ENCODE measurements at places on chromosomes 7 and 10.

GRCh38 chr7:99242682-99243081, 30.0 kb upstream of the MYH16 start:
- no peak for DNase-seq

GRCh38 chr7:133784486-133785001, 342.6 kb upstream of the LRGUK start:
- peak; percentile 41 for DNase-seq

- DNase-seq, result no peak
These were observed 194.0 kb downstream of the PPP1R9A start for GRCh38 chr7:95101422-95101821.

DNA sequence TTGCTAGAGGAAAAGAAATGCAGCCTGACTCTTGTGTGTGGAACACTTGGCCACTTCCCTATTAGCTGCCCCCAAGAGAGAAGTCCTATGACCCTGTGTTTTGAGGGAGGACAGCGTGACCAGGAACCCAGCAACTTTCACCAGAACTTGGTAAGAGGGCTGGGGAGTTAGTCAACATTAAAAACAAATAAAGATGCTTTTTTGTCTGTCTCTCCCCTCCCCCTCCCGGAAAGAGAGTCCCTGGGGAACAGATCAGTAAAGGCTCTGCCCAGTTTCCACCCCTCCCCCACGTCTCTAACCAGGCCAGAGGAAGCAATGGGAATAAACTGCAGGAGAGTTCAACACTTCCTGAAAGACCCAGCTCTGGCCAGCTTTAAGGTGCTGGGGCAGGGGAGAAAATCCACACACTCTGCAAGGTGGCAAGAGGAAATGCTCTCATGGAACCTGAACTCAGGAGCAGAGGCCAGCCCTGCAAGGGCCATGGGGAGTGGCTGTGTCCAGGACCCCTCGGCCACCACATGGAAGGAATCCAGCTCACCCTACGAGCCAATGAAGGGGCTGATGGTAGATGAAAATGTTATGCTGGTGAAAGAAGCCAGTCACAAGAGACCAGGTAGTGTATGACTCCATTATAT, 21.5 kb downstream of the SH3PXD2A start:
- no peak for DNase-seq

DNA sequence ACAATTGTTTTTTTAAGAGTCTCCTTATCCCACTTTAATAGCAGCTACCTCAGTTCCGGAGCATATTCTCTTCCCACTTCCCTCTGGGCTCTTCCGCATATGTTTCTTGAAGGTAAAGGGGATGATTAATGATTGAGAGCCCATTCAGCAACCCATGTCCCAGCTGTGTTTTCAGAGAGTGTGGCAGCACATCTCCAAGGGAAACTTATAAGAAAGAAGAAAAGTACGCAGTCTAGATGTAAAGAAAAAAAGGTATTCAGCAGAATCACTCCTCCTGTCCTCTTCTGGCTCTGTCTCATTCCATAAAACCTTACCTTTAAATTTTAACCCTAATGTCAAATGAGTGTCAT, 9.7 kb upstream of the ANKRD7 start:
- no peak for DNase-seq

GRCh38 chr7:104983578-104984539, 30.1 kb upstream of the KMT2E start:
- peak; percentile 79 for DNase-seq

- no peak for DNase-seq
These were observed 34.8 kb downstream of the BTRC start for GRCh38 chr10:101388676-101389276.

DNA sequence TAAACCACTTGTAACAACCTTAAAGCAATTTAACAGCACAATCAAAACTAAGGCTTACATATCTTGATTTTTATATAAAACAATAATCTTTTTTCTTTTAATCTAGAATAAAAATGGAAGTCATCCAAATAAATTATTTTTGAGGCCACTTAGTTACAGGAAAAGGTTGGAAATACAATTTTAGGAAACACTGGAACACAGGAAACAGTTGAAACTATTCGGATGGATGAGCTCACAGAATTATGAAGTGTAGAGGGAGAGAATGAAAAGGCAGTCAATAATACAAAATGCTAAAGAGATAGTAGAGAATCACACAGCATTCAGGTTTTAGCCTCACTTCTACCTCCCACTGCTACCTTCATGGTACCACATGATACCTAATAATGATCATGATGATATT, 124.2 kb downstream of the SEMA3D start:
- no peak for DNase-seq

DNA sequence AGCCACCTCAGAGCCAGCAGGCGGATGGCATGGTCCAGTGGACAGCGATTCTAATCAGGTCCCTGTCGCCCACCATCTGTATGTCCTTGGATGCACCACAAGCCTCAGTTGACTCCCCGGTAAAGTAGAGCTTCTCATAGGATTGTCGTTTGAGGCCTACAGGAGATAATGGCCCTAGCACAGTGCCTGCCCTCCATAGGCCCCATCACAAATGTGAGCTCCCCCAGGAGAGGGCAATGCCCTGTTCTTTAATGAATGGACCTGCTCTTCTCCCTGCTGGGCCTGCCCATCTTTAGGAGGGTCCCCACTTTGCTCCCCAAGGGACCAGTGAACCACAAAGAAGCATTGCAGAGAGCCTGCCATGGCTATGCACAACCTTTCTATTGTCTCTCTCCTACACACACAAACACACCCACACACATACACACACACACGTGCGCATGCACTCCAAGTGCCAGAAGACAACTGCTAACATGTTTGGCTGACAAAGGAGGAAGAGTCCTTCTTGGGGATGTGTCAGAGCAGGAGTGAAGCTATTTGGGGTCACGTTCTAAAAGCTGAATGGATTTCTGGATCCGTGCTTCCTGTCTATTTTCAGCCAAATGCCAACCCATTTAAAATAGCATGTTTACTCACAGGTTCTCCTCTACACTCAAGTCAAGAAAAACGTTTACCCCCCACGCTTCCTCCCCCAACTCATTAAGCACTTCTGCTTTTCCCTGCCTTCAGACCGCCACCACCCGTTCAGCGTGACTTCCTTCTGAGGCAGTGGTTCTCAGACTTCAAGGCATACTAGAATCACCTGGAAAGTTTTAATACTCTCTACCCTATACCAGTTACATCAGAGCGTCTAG, 196.1 kb downstream of the GRID1 start:
- DNase-seq, result no peak

GRCh38 chr7:154202002-154202401, 149.8 kb downstream of the DPP6 start:
- DNase-seq, result no peak

DNA sequence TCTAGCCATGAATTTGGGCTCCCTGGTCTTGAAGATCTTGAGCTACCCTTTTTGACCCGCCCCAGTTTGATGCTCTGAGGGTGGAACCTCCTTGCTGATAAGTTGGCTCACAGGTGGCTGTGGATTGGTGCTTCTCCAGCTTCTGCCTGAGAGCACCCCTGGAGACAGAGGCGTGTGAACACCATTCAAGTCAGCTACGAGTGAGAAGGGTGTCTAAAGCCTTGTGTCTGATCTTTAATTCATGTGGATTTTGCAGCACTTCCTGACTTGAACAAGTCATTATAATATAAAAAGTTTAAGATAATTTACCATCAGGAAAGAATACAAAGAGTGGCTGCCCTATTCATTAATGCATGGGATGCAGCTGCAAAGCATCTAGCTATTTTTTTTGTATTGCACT, 37.7 kb upstream of the GOLGA7B start:
- no peak for DNase-seq

GRCh38 chr10:99685597-99685967, 26.3 kb downstream of the ENTPD7 start:
- DNase-seq, result no peak

DNA sequence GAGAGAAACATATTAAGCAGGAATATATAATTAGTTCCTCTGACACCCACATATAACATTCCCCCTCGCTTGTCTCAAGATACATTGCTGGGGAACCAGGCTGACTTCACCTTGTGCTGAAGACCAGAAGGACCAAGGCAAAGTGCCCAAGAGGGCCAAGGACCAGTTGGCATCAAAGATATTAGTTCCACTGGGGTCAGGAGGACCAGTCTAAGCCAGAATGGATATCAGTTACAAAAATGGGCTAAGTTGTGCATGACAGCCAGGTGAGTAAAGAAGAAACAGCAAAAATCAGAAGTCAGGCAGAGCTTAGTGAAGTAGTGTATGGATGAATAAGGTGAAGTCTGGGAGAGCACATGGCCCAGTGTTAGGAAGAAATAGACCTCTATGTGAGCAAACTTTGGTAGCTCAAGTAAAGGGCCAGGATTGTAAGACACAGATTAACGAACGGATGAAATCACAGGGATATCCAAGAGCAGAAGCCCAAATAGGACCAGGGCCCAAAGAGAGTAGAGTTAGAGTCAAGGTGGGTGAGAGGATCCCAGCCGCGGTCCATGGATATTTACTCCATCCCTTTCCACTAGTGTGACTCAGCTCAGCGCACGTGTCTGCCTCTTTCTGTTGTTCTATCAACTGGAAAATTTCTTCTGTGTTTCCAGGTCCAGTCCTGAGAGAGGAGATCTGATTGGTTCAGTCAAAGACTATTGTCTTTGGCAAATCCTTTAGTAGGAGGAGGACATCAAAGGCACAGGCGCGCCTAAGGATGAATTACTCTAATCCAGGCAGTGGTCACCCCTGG, 5.0 kb downstream of the CALD1 start:
- DNase-seq, result no peak

DNA sequence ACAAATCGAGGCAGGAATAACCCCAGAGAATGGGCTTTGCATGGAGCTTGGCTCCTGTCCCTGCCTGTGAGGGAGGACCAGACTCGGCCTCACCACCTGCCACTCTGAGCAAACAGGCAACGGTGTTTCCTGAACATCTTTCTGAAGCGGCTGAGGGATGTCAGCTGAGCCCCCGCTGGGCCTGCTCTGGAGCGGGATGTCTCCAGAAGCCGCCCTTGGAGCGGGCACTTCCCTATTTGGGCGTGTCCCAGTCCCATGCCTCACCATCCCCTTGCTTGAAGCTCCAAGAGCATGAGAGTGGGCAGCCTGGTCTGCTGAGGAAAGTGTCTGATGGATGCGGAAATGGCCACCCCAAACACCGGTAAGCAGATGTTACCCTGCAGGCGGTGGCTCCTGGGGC, 10.2 kb downstream of the ALKBH4 start:
- DNase-seq, result peak; percentile 42

GRCh38 chr7:125484755-125485154, 555.1 kb upstream of the POT1 start:
- no peak for DNase-seq

DNA sequence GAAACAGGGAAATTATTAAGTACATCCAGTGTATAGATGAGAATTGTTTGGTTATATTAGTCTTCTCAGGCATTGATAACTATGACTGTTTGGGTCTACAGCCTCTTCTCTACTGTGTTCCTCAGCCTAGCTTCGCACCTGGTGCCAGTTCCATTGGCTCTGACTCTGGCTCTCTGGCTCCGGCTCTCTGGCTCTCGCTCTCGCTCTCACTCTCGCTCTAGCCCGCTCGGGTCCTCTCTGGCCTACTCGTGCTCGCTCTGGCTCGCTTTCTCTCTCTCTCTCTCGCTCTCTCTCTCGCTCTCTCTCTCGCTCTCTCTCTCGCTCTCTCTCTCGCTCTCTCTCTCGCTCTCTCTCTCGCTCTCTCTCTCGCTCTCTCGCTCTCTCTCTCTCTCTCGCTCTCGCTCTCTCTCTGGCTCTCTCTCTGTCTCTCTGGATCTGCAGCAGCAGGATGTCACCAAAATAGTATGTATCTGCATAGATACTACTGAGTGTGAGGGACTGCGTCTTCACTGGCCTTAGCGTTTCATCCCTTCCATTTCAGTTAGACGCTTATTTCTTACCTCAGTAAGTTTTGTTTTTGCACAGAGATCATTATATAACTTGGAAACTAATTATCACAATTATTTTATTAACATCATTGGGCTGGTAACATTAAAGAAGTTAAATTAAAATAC, 6.5 kb upstream of the SSBP1 start:
- no peak for DNase-seq

DNA sequence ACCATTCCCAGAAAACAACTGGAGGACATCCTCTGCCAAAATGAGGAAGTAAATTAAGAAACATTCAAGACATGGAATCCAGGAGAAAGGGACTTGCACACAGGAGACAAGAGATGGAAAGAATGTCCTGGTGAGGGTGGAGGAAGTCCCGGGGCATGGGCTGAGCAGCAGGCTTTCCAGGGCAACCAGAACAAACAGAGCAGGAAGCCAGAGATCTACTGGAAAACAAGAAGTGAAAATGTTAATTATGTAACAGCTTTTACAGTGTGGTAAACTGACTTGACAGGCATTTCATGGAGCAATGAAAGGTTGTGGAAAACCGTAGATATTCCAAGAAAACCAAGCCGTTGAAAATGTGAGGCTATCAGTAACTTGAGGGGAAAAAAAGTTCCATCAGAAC, 55.2 kb upstream of the ZNF746 start:
- DNase-seq, result no peak

DNA sequence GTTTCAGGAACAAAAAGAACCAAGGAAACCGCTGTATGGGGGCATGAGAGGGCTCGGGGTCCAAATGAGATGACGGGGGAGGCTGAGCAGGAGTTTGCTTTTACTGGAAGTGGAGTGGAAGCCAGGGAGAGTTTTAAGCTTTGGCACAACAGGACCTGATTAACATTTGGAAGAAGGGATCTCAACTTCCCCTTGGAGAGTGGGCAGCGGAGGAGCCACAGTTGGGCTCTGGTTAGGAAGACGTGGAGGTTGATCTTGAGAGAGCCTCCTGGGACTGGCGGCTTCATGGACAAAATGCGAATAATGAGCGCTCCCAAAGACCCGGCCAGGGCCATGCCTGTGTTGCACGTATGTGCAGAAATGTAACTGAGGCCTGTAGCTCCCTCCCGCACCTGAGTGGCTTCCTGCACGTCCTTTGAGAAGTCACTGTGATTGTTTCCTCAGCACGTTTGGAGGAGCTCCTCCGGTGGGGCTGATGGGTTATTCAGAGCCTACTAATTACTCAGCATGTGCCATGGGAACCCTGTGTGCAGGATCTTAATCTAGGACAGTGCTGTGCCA, 595.3 kb upstream of the MGMT start:
- DNase-seq, result no peak

DNA sequence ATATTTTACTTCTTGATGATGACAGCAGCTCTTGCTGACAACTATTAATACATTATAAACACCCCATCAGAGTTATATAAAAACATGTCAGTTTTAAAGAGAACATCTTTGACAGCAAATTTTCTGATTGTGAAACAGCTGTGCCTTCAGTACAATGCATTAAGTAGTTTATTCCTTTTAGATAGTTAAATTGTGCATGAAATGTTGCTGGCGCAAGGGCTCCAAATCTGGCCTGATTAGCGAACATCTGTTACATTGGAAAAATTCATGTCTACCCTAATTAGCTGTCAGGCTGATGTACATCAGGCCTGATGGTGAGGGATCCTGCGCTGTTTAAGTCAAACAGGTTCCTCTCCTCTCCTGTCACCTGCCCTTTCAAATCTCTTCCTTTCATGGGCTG, 171.9 kb upstream of the SP8 start:
- DNase-seq, result peak; percentile 42

Data from NCI-H1694 (cell line).